Fibroblast of skin of right biceps (primary cell): ENCODE measurements at places on chromosomes 4 and X.

- DNase-seq, result no peak
Observed at GRCh38 chrX:134933248-134933647, 57.5 kb upstream of the SMIM10 start.

GRCh38 chr4:168758351-168758876 is 251.6 kb downstream of the CBR4 start:
- DNase-seq, result peak; percentile 97

DNA sequence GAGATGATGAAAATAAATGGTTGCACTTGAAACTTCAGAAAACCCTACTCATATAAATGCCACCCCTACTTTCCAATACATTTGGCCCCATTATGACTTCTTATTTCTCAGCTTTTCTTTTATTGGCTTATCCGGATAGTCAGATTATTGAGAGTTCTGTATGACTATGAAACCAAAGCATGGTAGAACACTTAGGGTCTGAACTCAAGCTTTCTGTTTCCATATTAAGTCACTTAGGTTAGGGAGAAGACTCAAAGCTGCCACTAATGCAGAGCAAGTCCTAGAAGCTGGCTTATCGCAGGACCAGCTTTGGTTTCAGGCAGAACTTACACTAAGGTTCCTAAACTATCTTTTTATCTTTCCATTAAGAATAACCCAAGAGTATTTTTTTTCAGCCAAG is 229.9 kb upstream of the CPEB2 start:
- DNase-seq, result no peak

DNA sequence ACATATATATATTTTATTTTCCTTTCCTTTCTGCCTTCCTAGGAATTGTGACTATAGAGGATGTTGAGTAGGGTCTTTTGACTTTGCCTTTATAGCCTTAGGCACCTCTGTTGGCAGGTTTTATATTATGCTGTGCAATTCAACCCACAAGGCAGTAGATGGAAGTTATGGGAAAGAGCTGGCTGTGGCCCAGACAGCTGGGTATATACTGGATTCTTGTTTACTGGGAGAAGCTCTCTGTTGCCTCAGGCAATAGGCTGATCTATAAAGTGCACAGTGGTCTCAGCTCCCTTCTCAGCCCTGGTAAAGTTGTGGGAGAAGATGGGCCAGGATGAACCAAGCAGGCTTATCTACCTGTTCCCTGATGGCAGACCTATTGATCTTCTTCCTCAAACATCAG is 342.0 kb downstream of the GBA3 start:
- DNase-seq, result peak; percentile 11

DNA sequence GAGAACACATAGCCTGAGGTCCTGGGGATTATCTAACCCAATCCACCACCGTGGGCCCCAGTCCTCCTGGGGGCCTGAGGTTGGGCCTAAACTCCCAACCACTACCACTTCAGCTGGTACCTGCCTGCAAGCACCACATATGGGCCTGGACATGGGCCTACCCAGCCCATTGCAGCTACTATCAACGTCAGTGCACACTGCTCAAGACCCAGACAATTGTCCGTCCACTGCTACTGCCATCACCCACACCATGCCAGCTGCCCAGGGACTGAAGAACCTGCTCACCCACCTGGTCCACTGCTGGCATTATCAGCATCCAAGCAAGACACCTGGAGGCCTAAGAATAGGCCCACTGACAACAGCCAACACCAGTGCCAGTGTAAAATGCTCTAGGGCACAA is 88.1 kb downstream of the COL4A5 start:
- DNase-seq, result no peak

DNA sequence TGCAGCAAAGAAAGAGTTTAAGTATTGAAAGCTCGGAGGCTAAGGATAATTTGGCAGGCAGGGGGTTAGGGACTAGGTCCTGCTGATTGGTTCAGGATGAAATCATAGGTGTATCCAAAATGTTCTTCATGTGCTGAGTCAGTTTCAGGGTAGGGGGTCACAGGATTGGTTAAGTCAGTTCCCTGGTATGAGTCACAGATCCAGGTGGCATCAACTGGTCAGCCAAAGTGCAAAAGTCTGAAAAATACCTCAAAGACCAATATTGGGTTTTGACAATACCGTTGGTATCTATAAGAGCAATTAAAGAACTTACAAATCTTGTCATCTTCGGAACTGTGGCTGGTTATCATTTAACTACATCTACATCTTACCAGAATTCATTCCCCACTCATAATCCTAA is 25.6 kb upstream of the PRDM8 start:
- DNase-seq, result no peak

DNA sequence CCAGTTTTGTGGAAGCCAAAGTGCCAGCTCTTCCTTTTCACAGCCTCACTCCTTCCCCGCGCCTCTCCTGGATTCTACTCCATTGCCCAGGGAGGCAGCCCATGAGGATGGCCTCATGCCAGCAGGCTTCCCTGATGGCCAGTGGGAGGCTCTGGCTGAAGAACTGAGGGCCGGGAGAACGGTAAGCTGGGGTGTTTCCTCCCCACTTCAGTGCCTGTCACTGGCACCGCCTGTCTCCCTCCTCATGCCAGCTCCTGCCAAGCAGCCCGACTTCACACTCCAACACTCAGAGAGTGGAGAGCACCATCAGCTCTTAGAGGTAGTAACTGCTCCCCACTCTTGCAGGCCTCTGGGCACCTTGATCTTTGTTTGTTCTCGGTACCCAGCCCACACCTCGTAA is 46.9 kb upstream of the STIM2 start:
- DNase-seq, result no peak

GRCh38 chr4:188092824-188093223 is 16.6 kb downstream of the TRIML2 start:
- peak; percentile 45 for DNase-seq

DNA sequence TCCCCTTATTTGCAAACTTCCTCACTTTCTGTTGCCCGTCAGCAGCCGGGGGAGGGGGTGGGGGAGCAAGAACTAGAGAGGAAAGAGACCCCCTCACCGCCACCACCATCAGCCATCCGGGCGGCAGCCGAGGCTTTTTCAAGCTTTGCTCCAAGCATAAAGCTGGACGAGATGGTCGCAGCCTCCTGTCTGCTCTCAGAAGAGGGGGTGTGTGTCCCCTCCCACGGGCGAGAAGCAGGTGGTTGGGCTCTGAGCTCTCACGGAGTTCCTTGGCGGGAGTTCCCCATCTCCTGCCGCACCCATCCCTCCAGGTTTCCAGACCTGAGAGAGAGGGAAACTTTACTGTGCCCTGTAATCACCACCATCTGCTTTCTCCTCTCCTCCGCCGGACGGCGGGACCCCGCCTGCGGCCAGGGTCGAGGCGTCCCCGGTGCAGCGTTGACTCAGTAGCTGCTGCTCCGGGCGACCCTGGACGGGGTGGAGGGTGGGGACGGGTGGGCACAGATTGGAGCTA is 4.7 kb upstream of the ARX start:
- no peak for DNase-seq

GRCh38 chr4:630656-631055 is 5.3 kb downstream of the PDE6B start:
- DNase-seq, result no peak

DNA sequence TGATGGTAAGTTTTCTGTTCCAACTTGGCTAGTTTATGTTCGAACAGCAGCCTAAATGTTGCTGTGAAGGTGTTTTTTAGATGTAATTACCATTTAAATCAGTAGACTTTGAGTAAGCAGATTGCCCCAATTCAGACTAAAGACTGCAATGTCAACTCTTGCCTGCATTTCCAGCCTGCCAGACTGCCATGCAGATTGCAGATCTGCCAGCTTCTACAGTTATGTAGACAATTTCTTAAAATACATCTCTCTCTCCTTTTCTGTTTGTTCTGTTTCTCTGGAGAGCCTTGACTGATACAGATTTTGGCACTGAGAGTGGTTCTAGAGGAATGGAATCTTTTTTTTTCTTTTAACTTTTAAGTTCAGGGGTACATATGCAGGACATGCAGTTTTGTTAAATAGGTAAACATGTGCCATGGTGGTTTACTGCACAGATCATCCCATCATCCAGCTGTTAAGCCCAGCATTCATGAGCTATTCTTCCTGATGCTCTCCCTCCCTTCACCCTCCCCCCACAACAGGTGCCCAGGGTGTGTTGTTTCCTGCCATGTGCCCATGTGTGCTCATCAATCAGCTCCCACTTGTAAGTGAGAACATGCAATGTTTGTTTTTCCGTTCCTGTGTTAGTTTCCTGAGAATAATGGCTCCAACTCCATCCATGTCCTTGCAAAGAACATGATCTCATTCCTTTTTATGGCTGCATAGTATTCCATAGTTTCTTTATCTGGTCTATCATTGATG is 227.8 kb downstream of the CPE start:
- no peak for DNase-seq

- peak; percentile 64 for DNase-seq
Observed at GRCh38 chrX:23742174-23742696, 841 bp downstream of the ACOT9 start.

GRCh38 chr4:163167333-163167626 is 590 bp upstream of the NAF1 start:
- peak; percentile 31 for DNase-seq

DNA sequence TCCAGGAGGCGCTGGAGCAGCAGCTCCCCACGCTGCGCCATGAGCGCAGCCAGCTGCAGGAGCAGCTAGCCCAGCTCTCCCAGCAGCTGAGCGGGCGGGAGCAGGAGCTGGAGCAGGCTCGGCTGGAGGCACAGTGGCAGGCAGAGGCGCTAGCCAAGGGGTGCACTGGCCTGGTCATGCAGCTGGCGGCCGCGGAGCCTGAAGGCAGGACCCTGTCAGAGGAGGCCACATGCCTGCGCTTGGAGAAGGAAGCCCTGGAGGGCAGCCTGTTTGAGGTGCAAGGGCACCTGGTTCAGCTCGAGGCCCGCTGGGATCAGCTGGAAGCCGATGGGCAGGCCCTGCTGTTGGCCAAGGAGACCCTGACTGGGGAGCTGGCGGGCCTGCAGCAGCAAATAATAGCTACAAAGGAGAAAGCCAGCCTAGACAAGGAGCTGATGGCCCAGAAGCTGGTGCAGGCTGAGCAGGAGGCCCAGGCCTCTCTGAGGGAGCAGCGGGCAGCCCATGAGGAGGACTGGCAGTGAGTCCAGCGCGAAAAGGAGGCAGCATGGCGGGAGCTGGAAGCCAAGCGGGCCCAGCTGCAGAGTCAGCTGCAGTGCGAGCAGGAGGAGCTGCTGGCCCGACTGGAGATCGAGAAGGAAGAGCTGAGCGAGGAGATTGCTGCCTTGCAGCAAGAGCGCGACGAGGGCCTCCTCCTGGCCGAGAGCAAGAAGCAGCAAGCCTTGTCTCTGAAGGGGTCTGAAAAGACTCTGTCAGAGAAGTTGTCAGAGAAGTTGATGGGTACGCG is 13.6 kb downstream of the SMIM10L2A start:
- no peak for DNase-seq

DNA sequence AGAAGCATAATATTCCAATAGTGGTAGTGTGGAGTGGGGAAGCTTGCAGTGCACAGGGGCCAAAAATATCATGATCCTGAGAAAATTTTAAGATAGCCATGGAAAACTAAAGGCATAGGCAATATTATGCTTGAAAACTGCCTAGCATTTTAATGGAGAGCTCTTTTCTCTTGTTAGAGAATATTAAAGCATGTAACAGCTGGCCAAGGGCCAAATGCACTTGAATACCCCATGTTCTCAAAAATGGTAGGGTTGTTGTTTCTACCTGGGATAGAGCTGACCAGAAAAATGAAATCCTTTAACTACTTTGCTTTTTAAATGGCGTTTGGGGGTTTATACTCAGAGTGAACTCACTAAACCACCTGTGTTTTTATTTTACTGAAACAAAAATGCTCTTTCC is 739.6 kb upstream of the SLIT2 start:
- no peak for DNase-seq

GRCh38 chrX:17373337-17373736 is 1.7 kb upstream of the NHS start:
- no peak for DNase-seq

GRCh38 chrX:119512146-119512800 is 44.0 kb downstream of the SLC25A5 start:
- DNase-seq, result peak; percentile 68

- DNase-seq, result no peak
Observed at GRCh38 chr4:54707406-54707805, 49.6 kb downstream of the KIT start.

- no peak for DNase-seq
Observed at GRCh38 chr4:185793116-185793485, 18.9 kb downstream of the SORBS2 start.

GRCh38 chrX:131979116-131979515 is 44.0 kb upstream of the STK26 start:
- no peak for DNase-seq
